Ecto neural progenitor cell (in vitro differentiated cells): ENCODE measurements at places on chromosomes 3 and 15.

DNA sequence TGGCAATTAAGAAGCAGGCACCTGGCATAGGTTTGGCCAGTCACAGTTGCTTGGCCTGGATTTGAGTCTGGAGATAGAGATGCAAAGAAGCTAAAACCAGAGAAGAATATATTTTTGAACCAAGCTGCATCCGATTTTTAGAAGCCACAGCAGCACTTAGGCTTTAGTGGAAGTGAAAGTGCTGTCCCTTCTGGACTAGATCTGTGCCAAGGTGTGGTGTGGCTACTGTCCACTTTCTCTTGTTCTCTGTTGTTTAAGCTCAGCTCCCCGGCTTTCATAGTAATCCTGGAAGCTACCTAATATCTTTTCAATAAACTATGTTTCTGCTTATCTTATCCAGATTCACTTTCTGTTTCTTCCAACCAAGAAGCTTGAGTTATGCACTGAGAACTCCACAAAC, 183.4 kb upstream of the THRB start:
- no peak for DNase-seq

GRCh38 chr3:184842433-184842832, 30.5 kb downstream of the VPS8 start:
- no peak for DNase-seq

DNA sequence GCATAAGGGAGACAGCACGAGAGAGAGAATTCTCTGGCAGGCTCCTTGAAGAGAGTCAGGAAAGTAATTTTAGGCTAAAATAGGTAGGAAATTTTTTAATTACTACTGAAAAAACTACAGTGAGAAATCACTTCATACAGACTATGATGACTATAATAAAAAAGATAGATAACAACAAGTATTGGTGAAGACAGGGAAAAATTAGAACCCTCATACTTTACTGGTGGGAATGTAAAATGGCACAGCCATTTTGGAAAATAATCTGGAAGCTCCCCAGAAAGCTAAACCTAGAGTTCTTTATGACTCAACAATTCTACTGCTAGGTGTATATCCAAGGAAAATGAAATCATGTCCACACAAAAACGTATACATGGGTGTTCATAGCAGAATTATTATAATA, 2.1 kb upstream of the HDC start:
- no peak for DNase-seq

- DNase-seq, result no peak
Observed at GRCh38 chr3:18745472-18745871, 320.3 kb upstream of the SATB1 start.

DNA sequence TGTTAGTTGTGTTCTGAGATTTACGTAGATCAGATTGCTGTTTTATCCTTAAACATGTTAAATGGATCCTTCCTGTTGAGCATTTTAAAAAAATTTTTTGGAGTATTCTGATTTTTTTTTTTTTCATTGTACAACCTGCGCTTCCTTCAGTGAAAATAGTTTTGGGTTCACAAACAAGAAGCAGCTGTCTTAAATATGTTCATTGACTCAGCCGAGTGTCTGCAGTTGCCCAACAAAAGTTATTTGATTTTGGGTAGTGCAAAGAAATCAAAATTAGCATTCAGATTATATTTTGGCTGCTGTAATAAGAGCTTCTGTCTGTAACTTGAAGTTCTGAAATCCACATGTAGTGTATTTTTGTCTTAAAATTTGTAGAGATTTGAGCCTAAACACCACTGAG, 148.2 kb downstream of the BBX start:
- no peak for DNase-seq

- DNase-seq, result peak; percentile 56
Observed at GRCh38 chr15:84734794-84735479, 13.5 kb upstream of the ZNF592 start.

GRCh38 chr15:78342021-78342420, 1.9 kb downstream of the CRABP1 start:
- no peak for DNase-seq

DNA sequence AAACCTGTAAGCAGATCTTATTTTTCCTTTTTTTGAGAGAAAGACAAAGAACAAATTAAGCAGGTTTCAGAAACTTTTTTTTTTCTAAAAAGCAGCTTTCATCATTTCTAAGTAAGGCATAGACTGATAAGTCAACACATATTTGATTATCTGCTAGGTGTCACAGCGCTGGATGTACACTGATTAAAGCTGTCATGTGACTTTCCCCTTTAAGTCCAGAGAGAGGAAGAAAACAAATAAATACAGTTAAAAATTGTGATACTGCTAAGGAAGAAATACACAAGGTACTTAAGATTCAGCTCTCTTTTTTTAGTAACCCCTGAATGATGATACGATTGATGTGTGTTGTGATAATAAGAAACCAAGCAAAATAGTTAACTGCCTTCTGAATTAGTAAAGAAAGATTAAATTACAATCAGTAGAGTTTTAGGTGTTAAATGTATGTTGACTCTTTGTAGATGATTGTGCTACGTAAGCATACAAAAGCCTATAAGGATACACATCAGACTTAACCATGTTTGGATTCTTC, 2.8 kb downstream of the GLCE start:
- no peak for DNase-seq

- no peak for DNase-seq
Observed at GRCh38 chr3:114569186-114569585, 275.4 kb downstream of the TIGIT start.

GRCh38 chr15:74784426-74785193, 2.7 kb downstream of the CSK start:
- DNase-seq, result no peak

DNA sequence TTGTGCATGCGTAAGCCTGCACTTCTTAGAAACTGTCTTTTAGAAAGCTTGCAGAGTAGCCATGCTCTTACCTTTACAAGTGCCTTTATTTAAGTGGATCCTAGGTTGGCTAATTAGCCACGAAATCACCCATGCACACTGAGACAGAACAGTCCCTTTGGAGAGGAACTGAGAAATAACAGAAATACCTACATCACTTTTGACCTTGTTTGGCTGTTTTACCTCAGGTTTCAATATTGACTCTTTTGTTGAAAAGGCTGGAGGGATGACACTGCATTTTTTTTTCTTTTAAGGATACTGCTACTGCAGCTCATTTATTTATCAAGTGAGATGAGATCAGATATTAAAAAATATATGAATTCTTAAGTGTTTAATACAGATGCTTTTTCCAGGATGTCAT, 155.6 kb upstream of the GOLIM4 start:
- no peak for DNase-seq

GRCh38 chr3:53593611-53594010, 99.2 kb downstream of the CACNA1D start:
- no peak for DNase-seq

- DNase-seq, result no peak
Observed at GRCh38 chr3:89762405-89762804, 655.0 kb downstream of the EPHA3 start.
